ENCODE measurements at places on chromosomes 6 and 20. TPM values are rescaled to one million over a fixed set of nuclear protein-coding genes. Genes with fewer than 3 reads are reported as not detected.

Gene TRAPPC3L
- polyA plus RNA-seq: 0.09 TPM

Gene BPIFB1
- not detected for polyA plus RNA-seq

Gene OR2J3
- polyA plus RNA-seq: not detected

Gene BCAS4
- 2.4 TPM for polyA plus RNA-seq

Gene DOK5
- polyA plus RNA-seq: 29.0 TPM

- DNase-seq: no peak
These were observed 29.4 kb upstream of the FOXO3 start for GRCh38 chr6:108531332-108531731.

- DNase-seq: peak; percentile 31
These were observed 172.2 kb upstream of the CENPW start for GRCh38 chr6:126167726-126168125.

DNA sequence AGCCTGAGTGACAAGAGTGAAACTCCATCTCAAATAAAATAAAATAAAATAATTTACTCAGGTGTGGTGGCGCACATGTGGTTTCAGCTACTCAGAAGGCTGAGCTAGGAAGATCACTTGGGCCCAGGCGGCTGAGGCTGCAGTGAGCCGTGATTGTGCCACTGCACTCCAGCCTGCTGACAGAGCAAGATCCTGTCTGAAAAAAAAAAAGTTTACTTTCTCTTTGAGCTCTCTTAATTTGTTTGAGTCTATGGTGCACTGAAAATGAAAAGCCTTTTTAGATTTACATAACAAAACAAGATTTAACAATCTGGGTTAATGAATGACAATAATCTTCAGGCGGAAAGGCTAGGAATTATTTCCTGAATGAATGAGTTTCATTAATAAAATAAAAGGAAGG lies 23.3 kb upstream of the NHSL1 start:
- no peak for DNase-seq
